ENCODE measurements at places on chromosomes 7 and 10.

GRCh38 chr7:91267171-91267955 lies 3.1 kb downstream of the FZD1 start:
- DNase-seq, result peak; percentile 41
- H3K27me3 ChIP-seq, result peaks cover 48% of the 10 kb centered on the region
- no peaks in the 10 kb centered on the region for H3K4me1 ChIP-seq
- H3K36me3 ChIP-seq, result no peaks in the 10 kb centered on the region
- H3K27ac ChIP-seq, result no peak overlapping the region

GRCh38 chr10:1448252-1448930 lies 288.9 kb downstream of the ADARB2 start:
- DNase-seq, result no peak
- H3K4me1 ChIP-seq, result peaks cover 10% of the 10 kb centered on the region
- H3K27ac ChIP-seq, result no peak overlapping the region
- H3K4me3 ChIP-seq, result no peak overlapping the region
- H3K36me3 ChIP-seq, result no peaks in the 10 kb centered on the region

- H3K27ac ChIP-seq, result no peak overlapping the region
- H3K4me3 ChIP-seq, result no peak overlapping the region
- no peaks in the 10 kb centered on the region for H3K36me3 ChIP-seq
- H3K27me3 ChIP-seq, result no peaks in the 10 kb centered on the region
Measured at GRCh38 chr7:42407833-42408232, 170.8 kb upstream of the GLI3 start.

DNA sequence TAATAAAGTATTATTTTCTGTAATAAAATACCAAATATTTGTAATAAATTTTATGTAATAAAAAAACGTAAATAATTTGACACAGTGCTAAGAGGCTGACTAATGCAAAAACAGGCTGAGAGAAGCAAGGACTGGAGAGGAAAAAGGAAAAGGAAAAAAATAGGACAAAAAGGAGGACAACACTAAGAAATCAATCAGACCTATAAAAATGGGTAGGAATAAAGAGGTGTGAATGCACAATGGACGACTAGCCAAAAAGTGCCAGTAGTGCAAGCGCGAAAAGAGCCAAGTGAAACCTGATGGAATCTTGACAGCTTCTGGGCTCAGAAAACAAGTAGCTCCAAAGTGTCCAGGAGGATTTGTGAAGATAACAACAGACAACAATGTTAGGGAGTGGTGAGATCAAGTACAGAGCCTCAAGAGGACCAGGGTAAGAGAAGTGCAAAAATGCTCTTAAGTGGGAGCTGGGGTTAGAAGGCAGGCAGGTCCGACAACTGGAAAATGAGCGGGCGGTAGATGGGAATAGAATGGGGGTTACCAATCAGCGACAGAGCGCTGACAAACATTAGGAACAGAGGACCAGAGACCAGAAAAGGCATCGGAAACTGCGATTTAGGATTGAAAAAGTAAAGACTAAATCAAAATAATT lies 1.2 kb downstream of the BRAF start:
- no peak overlapping the region for H3K27ac ChIP-seq
- H3K4me1 ChIP-seq, result no peaks in the 10 kb centered on the region

- H3K4me3 ChIP-seq, result peak overlapping the region; percentile 93
- peaks cover 2% of the 10 kb centered on the region for H3K4me1 ChIP-seq
- H3K36me3 ChIP-seq, result peaks cover 23% of the 10 kb centered on the region
Measured at GRCh38 chr7:100891568-100892247, 2.2 kb upstream of the UFSP1 start.

GRCh38 chr7:137576481-137576880 lies 232.9 kb upstream of the PTN start:
- H3K36me3 ChIP-seq, result no peaks in the 10 kb centered on the region
- DNase-seq, result no peak
- no peaks in the 10 kb centered on the region for H3K27me3 ChIP-seq
- H3K4me1 ChIP-seq, result peaks cover 4% of the 10 kb centered on the region
- H3K4me3 ChIP-seq, result no peak overlapping the region

- H3K36me3 ChIP-seq, result peaks cover 4% of the 10 kb centered on the region
- H3K27me3 ChIP-seq, result no peaks in the 10 kb centered on the region
- H3K4me3 ChIP-seq, result peak overlapping the region; percentile 90
- no peak overlapping the region for H3K27ac ChIP-seq
- H3K4me1 ChIP-seq, result no peaks in the 10 kb centered on the region
- DNase-seq, result no peak
Measured at GRCh38 chr10:131899116-131899690, 1.6 kb upstream of the PPP2R2D start.

- DNase-seq, result no peak
- no peaks in the 10 kb centered on the region for H3K27me3 ChIP-seq
- no peaks in the 10 kb centered on the region for H3K36me3 ChIP-seq
- no peak overlapping the region for H3K4me3 ChIP-seq
- H3K4me1 ChIP-seq, result no peaks in the 10 kb centered on the region
- H3K27ac ChIP-seq, result no peak overlapping the region
Measured at GRCh38 chr10:129131457-129132132, 335.4 kb upstream of the MGMT start.

GRCh38 chr10:31972519-31973041 lies 43.9 kb upstream of the ARHGAP12 start:
- H3K36me3 ChIP-seq, result no peaks in the 10 kb centered on the region
- H3K4me1 ChIP-seq, result peaks cover 5% of the 10 kb centered on the region
- DNase-seq, result no peak
- H3K4me3 ChIP-seq, result no peak overlapping the region

- no peak overlapping the region for H3K27ac ChIP-seq
- H3K4me1 ChIP-seq, result no peaks in the 10 kb centered on the region
- no peaks in the 10 kb centered on the region for H3K36me3 ChIP-seq
- H3K4me3 ChIP-seq, result no peak overlapping the region
- no peak for DNase-seq
Measured at GRCh38 chr7:137206770-137207169, 136.8 kb downstream of the PTN start.

- DNase-seq, result no peak
- H3K27ac ChIP-seq, result no peak overlapping the region
- H3K36me3 ChIP-seq, result no peaks in the 10 kb centered on the region
- no peaks in the 10 kb centered on the region for H3K27me3 ChIP-seq
Measured at GRCh38 chr10:61882621-61883370, 18.7 kb upstream of the ARID5B start.

DNA sequence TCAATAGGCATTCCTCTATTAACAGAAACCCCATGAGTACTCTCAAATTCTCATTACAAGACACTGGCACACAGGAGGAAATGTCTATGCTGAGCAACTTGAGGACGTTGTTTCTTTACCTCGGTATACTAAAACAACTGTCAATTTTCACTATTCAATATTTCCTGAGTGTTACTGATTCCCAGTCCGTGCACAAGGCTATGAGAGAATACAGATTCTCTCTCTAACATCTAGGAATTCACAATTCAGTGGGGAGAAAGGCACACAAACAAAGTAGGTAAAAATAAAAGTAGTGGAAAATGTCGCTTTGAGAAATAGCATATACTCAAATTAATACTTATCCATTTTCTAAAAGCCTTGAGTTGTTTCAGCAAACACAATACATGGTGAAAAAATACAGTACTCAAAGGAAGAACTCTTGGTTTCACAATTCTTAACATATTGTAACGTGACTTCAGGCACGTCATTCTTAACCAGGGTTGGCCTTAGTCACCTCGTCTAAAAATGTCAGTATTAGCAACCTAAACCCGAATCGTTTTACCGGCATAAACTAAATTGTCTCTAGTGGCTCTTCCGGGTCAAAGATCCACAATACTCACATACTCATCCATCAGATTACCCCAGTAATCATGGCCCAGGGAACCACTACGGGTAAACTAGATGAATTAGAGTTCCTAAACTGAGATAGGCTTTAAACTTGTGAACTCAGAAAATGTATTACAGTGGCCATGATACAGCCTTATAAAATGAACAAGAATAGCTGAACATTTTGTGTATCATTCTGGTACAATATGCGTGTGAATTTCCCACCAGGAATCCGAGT lies 1.5 kb downstream of the IPMK start:
- H3K27me3 ChIP-seq, result no peaks in the 10 kb centered on the region
- no peak for DNase-seq
- H3K36me3 ChIP-seq, result no peaks in the 10 kb centered on the region
- H3K4me1 ChIP-seq, result peaks cover 2% of the 10 kb centered on the region
- no peak overlapping the region for H3K27ac ChIP-seq

- no peak overlapping the region for H3K27ac ChIP-seq
- no peaks in the 10 kb centered on the region for H3K4me1 ChIP-seq
- H3K27me3 ChIP-seq, result no peaks in the 10 kb centered on the region
- H3K36me3 ChIP-seq, result peaks cover 24% of the 10 kb centered on the region
Measured at GRCh38 chr10:133195096-133195495, 34.9 kb upstream of the UTF1 start.

- peaks cover 8% of the 10 kb centered on the region for H3K4me1 ChIP-seq
- peak; percentile 27 for DNase-seq
- H3K27me3 ChIP-seq, result no peaks in the 10 kb centered on the region
- H3K36me3 ChIP-seq, result no peaks in the 10 kb centered on the region
- H3K4me3 ChIP-seq, result no peak overlapping the region
Measured at GRCh38 chr10:11901833-11902475, 78.8 kb downstream of the PROSER2 start.

DNA sequence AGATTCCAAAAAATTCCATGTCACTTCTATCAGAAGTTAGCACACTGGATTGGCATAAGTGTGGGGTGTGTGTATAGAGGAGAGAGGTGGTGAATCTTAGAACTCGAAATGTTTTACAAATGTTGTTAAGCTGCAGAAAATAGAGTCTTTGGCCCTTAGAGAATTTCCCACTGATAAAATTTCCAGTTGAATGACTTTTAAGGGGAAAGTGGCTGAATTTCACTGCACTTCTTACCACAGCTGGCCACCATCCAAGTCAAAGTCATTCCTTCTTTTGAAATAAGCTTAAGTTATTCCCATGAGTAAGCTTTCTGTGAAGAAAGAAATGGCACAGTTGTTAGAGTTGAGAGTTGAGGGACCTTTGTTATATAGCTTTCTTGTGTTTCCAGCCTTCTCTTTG lies 13.9 kb downstream of the VCL start:
- H3K4me3 ChIP-seq, result no peak overlapping the region
- H3K4me1 ChIP-seq, result no peaks in the 10 kb centered on the region
- peaks cover 38% of the 10 kb centered on the region for H3K36me3 ChIP-seq

GRCh38 chr7:241513-241912 lies 48.5 kb upstream of the FOXL3 start:
- no peaks in the 10 kb centered on the region for H3K4me1 ChIP-seq
- no peak overlapping the region for H3K4me3 ChIP-seq
- H3K27ac ChIP-seq, result no peak overlapping the region
- no peaks in the 10 kb centered on the region for H3K27me3 ChIP-seq

- no peak overlapping the region for H3K4me3 ChIP-seq
- no peak overlapping the region for H3K27ac ChIP-seq
- no peaks in the 10 kb centered on the region for H3K4me1 ChIP-seq
- no peak for DNase-seq
Measured at GRCh38 chr10:103852856-103853255, 2.5 kb downstream of the SH3PXD2A start.

- no peaks in the 10 kb centered on the region for H3K36me3 ChIP-seq
- H3K27me3 ChIP-seq, result no peaks in the 10 kb centered on the region
- no peak overlapping the region for H3K4me3 ChIP-seq
- DNase-seq, result peak; percentile 70
- no peak overlapping the region for H3K27ac ChIP-seq
- H3K4me1 ChIP-seq, result no peaks in the 10 kb centered on the region
Measured at GRCh38 chr7:100642534-100642907, 1.2 kb upstream of the TFR2 start.

DNA sequence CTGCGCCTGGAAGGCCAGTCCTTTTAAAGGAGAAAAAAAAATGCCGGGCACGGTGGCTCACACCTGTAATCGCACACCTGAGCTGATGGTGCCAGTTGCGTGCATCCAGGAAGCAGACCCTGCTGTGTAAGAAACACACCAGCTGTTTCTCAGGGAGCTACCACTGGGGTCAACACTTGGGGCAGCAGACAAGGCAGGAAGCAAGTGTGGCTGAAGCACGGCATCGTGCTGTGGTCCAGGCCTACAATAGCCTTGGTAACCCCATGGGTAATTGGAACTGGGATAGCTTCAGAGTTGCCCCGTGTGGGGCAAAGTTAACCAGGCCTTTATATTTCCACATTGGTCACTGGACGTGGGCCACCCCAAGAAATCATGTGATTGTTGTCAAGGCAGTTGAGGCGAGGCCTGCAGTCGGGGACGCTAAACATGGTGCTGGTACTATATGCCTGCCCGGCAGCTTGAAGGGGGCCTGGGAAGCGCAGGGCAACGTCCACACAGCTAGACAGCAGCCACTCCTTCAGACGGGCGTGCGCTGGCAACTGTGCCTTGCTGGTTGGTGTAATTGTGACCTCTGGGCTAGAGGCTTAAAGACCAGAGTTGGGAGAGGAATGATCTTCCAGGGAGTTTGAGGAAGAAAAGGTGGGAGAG lies 2.5 kb upstream of the TACR2 start:
- no peaks in the 10 kb centered on the region for H3K27me3 ChIP-seq
- no peaks in the 10 kb centered on the region for H3K4me1 ChIP-seq
- DNase-seq, result no peak
- no peak overlapping the region for H3K4me3 ChIP-seq
- no peaks in the 10 kb centered on the region for H3K36me3 ChIP-seq

GRCh38 chr7:149285603-149286002 lies 23.6 kb downstream of the ZNF783 start:
- no peaks in the 10 kb centered on the region for H3K27me3 ChIP-seq
- H3K27ac ChIP-seq, result no peak overlapping the region
- H3K36me3 ChIP-seq, result peaks cover 11% of the 10 kb centered on the region
- DNase-seq, result no peak
- H3K4me3 ChIP-seq, result peak overlapping the region; percentile 82

DNA sequence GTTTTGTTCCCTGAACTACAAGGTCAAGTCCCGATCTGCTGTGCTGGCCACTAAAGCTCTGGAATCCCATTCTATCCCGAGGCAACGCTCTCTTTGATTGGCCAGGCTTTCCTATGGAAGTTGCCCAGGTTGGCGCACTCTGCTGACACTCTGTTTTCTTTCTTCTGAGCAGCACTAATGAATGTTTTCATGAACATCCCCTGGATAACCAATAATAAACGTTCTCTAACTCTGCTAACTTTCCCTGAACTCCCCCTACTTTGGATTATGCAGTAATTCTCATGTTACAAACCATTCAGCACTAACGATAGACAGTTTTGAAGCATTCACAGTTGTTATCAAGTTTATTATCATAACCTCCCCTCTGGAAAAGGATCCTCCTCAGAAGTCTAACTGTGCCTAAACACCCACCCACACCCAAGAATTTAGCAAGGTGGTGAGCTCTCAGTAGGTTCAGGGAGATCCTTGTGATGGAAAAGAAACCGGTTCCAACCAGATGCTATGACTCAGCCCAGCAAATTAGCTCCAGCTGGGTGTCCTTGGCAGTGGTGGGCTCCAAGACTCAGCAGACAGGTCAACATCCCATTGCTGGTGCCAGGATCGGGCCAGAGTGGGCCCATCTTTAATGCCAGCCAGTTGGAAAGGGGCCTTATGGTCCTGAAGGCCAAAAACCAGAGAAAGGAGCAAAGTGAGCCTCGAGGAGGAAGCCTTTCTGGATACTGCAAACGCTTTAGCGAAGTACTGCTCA lies 68.4 kb downstream of the CREB3L2 start:
- H3K4me1 ChIP-seq, result peaks cover 13% of the 10 kb centered on the region
- no peaks in the 10 kb centered on the region for H3K27me3 ChIP-seq
- no peak overlapping the region for H3K4me3 ChIP-seq
- no peak overlapping the region for H3K27ac ChIP-seq
- DNase-seq, result no peak
